H54 (cell line): ENCODE measurements at places on chromosomes 2 and 18.

GRCh38 chr2:128396500-128396891 lies 77.8 kb upstream of the HS6ST1 start:
- no peak for DNase-seq

- no peak for DNase-seq
Observed at GRCh38 chr2:189369566-189369965, 71.7 kb upstream of the WDR75 start.

- DNase-seq = no peak
Observed at GRCh38 chr2:142119347-142119746, 11.5 kb downstream of the LRP1B start.

GRCh38 chr2:10075571-10076209 lies 4.5 kb downstream of the CYS1 start:
- no peak for DNase-seq

DNA sequence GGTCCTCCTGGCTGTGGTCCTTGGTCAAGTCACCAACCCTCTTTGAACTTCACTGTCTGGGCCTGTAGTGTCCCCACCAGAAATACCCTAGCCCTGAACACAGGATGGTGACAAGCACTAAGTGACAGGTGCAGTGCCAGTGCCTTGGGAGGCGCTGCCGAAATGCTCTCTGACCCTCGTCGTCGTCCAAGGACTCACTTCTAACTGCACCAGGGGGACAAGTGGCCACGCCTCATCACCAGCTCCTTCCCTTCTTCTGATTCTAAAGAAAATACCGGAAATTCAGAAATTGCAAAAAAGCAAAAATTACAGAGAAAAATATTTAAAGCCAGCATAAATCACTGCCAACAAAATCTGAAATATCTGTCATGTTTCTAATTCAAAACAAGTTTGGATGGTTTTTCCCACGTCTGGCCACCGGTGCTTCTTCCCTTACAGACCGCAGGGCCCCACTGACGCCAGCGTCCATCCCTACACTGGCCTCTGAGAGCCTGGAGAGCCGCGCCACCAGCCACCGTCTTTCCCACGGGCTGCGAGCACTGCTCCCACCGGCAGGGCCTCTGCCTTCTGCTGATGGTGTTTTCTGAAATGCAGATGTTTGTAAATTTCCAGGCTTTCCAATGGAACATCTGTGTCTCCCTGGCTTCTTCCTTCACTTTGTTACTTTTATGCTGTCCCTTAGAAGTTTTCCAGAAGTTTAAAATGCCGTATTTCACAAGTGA lies 37.4 kb upstream of the GPC1 start:
- DNase-seq = no peak

GRCh38 chr2:127110985-127111384 lies 4.0 kb upstream of the BIN1 start:
- no peak for DNase-seq

DNA sequence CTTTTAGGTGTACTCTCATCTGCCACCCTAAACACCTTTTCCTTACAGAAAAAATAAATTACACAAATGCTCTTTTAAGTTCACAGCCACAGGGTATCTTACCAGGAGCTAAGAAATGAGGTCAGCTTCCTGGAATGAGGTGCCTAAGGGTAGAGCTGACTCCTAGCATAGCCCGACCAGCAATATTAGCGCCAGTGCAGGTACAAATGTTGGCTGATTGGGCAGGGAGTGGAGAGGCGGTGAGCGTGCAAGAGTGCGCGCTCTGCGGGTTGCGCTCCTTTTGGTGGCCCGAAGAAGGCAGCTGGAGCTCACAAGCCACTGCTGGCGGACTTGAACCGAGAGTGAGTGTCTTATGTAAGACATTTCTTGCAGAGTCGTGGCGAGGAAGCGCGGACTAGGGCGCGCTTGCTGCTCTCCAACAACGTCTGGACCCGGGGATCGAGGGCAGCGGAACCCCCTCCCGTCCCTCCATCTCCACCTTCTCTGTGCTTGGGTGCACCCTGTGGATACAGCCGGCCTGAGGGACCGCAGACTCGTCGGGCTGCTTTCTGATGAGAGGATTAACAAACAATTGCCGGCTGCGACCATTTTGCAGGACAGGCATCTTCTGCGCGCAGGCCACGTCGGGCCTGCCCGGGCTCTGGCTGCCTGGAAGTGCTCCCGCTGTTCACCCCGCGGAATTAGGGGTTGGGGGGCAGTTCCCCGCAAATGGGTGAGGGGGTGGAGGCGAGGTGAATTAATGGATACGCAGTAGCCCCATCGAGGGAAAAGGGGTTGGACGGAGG lies 17.3 kb downstream of the BOLA3 start:
- DNase-seq = peak; percentile 41

DNA sequence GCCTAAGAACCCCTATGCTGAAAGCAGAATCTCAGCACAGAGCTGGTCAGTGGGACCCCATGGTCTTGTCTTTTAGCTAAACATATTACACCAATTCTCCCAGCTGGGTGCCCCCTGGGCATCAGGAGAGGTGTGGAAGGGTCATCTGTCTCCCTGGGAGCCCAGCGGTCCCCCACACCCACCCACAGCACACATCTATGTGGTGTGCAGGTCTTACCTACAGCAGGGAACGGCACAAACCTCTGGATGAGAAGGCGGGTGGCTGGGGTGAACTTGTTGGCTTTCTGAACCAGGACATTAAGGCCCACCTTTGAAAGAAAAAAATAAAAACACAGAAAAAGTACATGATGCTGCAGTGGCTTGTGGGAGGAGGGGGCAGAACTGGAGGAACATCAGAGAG lies 70.7 kb downstream of the EMX1 start:
- DNase-seq = no peak

DNA sequence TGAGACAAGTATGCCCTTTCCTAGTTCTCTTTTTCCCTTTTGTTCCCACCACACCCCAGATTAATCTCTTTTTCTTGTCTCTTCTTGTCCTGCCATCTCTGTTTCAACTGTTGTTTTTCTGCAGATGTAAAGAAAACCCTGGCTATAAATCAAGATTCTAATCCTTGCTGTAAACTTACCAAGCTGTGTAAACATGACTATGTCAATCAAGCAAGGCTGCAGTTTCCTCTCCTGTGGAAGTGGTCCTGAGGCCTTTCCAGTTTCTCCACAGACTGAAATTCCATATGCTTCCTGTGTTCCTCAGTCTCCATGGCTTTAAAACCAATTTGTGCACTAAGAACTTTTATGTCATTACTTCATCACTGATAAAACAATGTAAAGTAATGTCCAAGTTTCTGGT lies 288.8 kb upstream of the PIK3C3 start:
- no peak for DNase-seq

DNA sequence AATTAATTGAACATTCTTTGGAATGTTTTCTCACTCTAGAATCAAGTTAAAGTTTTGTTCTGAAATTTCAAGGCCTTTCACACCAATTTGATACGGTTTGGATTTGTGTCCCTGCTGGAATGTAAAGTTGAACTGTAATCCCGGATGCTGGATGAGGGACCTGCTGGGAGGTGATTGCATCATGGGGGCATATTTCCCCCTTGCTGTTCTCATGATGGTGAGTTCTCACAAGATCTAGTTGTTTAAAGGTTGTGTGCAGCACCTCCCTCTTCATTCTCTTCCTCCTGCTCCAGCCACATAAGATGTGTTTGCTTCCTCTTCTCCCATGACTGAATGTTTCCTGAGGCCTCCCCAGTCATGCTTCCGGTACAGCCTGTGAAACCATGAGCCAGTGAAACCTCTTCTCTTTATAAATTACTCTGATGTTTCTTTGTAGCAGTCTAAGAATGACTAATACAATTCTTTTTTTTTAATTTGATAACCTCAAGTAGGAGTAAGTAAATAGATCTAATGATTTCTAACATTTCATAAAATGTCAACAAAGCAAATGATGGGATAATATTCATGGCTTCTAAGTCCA lies 144.2 kb upstream of the CDH7 start:
- DNase-seq = no peak

- no peak for DNase-seq
Observed at GRCh38 chr18:59881728-59882656, 17.8 kb upstream of the PMAIP1 start.

DNA sequence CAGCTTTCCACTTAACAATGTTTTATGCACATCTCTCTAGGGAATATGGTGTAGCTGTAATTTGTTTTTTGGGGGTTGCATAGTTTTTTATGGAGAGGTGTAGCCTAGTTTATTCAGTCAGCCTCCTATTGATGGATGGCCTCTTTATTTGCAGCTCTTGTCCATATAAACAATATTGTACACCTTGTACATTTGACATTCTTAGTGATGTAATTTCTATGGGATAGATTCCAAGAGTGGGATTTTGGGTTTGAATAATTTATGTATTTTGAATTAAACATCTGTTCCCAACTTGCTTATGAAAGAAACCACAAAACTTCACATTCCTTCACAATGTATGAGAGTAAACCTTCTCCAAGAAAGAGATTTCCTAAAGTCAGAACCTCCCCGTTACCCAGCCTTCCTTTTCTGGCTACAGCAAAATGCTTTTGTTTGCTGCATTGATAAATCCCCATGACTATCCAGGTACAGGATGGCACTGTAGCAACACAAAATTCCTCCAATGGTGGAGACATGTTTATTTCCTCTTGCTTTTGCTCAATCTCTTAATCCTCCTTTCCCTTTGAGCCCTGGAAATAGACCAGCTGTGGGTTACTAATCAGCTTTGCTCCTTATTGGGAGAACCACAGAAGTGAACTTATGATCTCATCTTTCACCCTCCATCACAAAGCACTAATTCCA lies 58.4 kb upstream of the GALR1 start:
- DNase-seq = no peak

DNA sequence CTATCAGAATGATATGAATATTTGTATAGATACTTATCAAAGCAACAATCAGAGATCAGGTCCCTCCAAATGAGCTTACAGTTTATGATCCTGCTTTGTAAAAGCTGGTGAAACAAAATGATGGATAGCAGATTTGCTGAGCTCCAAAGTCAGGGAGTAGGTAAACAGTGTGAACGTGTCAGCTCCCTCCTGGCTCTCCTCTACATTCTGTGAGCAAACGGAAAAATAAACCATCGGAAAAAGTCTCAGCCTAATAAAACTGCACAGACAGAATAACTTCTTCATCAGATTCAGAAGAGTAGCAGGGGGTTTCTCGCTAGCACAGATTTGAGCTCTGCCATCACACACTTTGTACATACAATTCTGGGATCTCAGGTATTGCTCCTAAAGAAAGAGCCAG lies 51.3 kb downstream of the BCL11A start:
- no peak for DNase-seq
